ENCODE measurements at places on chromosomes 16 and 17.
A peak's percentile ranks its signal among the peaks of the same experiment; 100 is the strongest.

DNA sequence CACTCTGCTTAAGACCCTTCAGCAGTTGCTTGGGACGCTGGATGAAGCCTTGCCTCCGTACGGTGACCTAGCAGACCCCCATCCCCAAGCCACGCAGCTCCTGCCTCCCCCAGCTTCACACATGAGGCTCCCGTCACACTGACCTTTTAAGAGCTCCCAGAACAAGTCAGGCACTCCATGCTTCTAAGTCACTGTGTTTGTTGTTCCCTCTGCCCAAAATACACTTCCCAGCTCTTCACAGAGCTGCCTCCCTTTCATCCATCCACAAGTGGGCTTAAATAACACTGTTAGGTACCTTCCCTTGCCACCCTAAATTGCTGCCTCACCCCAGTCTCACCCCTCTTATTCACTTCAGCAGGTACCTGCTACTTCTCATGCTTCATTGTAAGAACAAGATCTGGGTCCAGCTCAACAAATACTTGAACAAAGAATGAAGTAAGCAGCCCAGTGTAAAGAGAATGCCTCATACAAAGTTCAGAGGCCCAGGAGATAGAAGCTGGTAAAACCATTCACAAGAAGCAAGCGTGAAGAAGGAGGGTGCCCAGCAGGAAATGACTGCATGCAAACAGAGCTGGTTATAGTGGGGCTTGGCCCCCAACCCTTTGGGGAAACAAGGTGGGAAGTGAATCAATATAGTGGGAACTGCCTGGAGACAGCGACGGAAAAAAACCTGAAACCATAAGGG is 5.8 kb downstream of the ZC3H7A start:
- DNase-seq: no peak

DNA sequence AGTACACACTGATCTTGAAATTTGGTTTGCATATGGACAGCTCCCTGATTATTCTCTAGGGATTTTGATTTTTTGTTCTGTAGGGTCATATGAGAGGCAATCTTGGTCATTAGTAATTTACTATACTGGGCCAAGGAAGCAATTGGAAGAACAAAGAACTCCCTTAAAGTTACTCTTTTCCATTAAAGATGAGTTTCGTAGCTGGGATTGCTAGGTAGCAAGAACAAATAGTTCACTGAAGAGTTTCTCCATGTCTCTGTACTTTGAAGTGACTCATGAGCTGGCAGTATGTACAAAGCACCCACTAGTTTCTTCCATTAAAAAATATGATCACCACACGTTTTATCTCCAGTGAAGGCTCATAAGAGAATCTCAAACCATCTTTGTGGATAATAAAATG is 6.2 kb upstream of the BCAS3 start:
- DNase-seq: no peak

DNA sequence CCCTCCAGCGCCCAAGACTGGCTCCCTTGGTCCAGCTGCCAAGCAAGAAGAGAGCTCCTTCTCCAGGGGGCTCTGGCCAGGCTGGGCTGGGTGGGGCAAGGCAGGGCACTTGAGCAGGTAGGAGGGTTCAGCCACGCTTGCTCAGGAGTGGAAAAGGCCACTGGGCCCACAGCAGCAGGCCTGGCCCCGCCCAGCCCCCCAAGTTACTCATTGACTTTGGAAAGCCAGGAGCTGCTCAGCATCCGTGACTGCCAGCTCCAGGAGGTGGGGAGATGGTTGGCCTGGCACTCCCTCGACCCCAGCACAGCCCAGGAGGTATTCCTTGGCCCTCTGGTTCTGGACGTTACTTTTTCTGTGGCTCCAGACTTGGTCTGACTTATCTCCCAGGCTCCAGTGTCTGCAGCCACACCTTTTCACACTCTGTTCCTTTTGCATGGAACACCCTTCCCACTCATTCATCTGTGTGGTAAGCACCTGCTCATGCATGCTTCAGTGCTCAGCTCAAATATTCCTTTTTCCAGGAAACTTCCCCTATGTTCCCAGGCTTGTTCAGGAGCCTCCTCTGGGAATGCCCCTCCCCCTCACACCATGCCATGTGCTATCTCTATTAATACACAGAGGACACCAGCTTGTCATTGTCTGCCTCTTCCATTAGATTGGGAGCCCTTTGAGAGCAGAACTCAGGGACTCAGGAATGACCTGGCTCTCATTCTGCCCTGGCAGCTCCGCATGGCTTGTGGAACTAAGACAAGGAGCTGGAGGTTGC is at the start of gene CDH16:
Gene CDH16 (minus strand): TSS at position 83 of the 766 bp plus-strand sequence. CDS start 820 bp downstream, outside the sequence.
- DNase-seq: no peak

DNA sequence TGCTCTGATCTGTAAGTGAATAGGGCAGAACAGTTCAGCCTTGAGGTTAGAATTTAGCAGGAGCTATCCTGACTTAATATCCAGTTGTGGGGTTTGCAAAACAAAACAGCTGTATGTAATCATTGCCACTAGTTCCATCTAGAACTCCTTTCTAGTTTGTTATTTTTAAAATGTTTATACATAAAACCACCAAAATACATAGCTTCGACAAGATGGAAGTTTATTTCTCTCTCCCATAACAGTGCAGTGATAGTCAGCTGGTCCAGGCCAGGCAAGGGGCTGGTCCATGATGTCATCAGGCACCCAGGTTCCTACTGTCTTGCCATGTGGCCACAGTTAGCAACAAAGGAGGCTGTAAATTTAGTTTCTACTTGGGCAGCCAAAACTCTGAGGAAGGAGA is 10.5 kb upstream of the PLK1 start:
- DNase-seq: no peak

DNA sequence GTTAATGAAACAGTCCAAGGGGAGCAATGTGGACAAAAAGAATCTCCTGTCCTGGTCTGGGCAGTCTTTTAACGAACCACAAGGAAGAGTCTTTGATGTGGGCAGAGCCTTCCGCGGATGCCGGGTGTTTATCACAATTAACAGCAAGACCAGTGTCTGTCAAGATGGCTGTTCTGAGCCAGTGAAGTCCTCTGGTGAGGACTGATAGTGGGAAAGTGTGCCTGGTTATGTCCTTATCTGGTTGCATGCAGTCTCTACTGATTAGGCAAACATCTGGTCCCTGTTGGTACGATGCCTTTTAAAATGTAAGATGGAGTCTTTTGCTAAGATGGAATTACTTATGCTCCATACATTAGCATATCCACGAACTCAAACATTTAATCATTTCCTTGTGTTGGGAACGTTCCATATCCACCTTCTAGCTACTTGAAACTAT is 88.5 kb downstream of the ZNF18 start:
- no peak for DNase-seq

GRCh38 chr16:51666074-51666473 is 515.0 kb upstream of the SALL1 start:
- no peak for DNase-seq

- DNase-seq: peak; percentile 75
Measured at GRCh38 chr16:67666559-67667452, at the start of the genes C16orf86 and ENKD1. TSS of gene C16orf86 (plus strand) at chr16:67666814. CDS start at chr16:67666971, 157 bp downstream. TSS of gene ENKD1 (minus strand) at chr16:67666750. CDS start at chr16:67666442, 308 bp downstream.

DNA sequence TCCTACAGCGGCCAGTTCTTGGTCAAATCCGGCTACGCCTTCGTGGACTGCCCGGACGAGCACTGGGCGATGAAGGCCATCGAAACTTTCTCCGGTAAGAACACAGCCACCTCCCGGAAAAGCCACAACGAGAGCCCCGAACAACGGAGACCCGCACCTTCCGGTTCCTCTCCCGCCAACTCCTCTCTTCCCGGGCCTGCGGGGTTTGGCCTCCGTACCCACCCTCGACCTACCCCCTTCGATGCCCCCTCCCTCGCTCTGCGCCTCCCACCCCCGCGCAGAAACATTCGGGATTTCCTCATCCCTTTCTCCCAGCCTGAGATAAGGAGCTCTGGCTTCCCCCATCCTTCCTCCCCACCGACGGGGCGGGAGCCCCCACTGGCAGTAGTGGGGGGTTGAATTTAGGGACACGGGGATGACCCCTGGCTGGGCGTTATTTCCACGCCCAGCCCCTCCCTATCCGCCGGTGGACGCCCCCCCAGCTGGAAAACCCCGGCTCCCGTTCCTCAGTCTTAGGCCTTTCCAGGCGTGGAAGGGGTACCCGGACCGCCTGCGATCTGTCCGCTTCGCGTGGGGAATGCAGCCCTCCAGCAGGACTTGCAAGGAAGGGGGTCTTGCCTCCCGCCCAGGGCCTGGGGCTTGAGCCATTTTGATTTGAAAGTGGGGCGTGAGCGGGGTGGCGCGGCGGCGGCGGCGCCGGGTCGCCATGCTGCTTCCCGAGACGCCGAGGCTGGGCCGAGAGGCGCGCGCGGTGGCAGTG is 822 bp downstream of the IGF2BP1 start:
- DNase-seq: no peak

- DNase-seq: no peak
Measured at GRCh38 chr17:65121916-65122806, 15.0 kb upstream of the RGS9 start.

GRCh38 chr17:65268832-65269231 is 131.7 kb downstream of the RGS9 start:
- no peak for DNase-seq

DNA sequence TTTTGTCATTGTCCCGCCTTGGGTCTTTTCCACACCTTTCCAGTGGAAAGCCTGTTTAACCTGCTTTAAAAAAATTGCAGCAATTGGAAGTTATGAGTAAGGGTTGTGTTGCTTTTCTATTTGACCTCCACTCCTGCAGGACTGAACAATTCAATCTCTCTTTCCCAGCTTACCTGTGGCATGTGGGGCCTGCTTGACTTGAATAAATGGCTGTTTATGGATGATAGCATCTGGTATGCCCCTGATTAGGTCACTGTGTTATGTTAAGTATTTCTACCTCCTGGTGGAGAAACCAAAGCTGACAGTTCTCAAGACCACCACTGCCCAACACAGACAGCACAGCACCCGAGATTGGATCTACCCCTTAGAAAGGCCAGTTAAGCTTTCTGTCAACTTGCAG is 64.8 kb upstream of the NOG start:
- no peak for DNase-seq

DNA sequence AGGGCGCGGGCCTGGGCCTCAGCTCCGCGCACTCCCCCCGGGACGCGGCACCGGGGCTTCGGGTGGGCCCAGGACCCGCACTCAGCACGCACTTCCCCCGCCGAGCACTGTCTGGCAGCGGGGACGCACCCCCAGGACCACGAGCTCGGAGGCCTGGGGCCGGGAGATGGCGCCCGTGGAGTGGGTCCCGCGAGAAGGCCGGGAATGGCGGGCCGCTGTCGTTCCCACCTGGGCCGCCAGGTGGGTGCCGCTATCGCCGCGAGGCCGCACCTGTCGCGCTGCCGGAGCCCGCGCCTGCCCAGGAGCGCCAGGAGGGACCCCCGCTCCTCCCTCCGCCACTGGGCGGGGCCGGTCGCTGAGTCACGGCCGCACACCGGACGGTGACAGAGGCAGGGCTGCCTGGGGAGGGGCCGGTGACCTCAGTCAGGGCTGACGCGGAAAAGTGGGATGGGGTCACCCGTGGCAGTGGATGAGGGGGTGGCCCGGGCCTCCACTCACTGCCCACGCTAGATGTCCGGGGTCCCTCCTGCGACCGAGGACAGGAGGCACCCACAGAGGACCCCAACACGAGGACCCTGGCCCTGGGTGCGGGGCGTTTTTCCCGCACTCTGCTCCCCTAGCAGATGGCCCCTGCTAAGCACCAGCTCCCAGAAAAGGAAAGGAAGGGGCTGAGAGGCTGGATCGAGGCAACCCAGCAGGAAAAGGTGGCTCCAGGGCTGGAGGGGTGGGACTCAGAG is 6.9 kb upstream of the ACTG1 start:
- peak; percentile 64 for DNase-seq

DNA sequence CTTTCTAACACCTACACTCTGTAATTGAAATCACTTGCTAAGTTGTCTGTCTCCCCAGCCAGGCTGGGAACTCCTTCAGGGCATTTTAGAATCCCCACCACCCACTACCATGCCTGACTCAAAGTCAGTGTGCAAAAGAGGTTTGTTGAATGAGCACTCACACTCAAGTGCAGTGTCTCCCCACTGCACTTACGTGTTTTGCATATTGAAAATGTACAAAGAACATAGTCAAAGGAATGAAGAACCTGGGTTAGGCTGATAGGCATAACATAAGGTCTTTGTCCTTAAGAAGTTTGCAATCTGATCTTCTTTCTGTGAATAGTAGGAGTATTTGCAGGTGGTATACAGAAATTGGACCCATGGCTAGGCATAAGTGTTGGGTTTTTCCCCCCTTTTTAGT is 33.8 kb upstream of the DDX52 start:
- no peak for DNase-seq
